ENCODE measurements at places on chromosomes 13 and 19. TPM values are rescaled to one million over a fixed set of nuclear protein-coding genes. Genes with fewer than 3 reads are reported as not detected.

SEMA6B gene
- total RNA-seq = 13.1 TPM

RFX2 gene
- 10.3 TPM for total RNA-seq

ZNF730 gene
- total RNA-seq = 10.0 TPM

CACNA1A gene
- total RNA-seq = 23.1 TPM

ABHD8 gene
- 25.3 TPM for total RNA-seq

TMEM221 gene
- 2.5 TPM for total RNA-seq

CEACAM3 gene
- total RNA-seq = 1.9 TPM

MBD3L3 gene
- total RNA-seq = not detected

ZNF677 gene
- 67.0 TPM for total RNA-seq

CCDC159 gene
- total RNA-seq = 55.9 TPM

NXNL1 gene
- total RNA-seq = 3.6 TPM

VSTM1 gene
- not detected for total RNA-seq

PDE4C gene
- 3.8 TPM for total RNA-seq

BCL2L12 gene
- total RNA-seq = 3.1 TPM

KLHL1 gene
- total RNA-seq = 4.8 TPM

TNFSF9 gene
- 0.44 TPM for total RNA-seq
